ENCODE measurements at places on chromosomes 6 and 20.

GRCh38 chr6:122289762-122290539, 109.5 kb upstream of the HSF2 start:
- no peak for DNase-seq

GRCh38 chr20:52904837-52905236, 67.3 kb upstream of the TSHZ2 start:
- DNase-seq: no peak

- DNase-seq: no peak
Observed at GRCh38 chr6:39344821-39345280, 22.3 kb upstream of the KCNK16 start.

DNA sequence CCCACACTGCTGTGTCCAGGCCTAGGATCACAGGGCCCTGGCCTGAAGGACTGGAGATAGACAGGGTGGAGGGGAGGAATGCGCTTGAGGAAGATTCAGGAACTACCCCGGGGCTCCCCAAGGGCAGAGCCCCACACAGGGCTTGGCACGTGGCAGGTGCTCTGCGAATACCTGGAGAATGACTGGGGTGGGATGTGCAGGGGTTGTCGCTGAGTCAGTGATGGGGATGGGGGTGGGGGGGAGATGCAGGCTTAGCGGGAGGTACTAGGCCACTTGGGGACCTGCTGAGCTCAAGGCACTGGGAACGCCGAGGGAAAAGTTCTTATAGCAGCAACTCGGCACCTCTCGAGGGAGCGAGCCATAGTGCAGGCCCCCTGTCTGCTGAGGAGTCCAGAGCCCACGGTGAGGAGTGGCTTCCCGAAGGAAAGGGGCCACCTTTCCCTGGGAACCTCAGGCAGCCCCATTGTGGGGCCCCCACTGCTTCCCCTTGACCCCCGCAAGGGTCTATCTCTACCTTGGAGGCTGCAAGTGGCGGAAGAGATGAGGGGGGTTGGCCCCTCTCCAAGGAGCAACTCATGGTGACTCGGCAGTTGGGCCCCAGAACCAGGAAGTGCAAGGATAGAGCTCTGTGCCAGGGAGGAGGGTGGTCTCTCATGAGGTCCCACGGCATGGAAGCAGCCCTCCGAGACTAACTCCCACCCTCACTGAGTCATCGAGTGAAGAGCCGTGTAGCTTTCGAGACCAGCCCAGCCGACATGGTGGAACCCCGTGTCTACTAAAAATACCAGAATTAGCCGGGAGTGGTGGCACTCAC, 33.1 kb downstream of the SRC start:
- DNase-seq: no peak

DNA sequence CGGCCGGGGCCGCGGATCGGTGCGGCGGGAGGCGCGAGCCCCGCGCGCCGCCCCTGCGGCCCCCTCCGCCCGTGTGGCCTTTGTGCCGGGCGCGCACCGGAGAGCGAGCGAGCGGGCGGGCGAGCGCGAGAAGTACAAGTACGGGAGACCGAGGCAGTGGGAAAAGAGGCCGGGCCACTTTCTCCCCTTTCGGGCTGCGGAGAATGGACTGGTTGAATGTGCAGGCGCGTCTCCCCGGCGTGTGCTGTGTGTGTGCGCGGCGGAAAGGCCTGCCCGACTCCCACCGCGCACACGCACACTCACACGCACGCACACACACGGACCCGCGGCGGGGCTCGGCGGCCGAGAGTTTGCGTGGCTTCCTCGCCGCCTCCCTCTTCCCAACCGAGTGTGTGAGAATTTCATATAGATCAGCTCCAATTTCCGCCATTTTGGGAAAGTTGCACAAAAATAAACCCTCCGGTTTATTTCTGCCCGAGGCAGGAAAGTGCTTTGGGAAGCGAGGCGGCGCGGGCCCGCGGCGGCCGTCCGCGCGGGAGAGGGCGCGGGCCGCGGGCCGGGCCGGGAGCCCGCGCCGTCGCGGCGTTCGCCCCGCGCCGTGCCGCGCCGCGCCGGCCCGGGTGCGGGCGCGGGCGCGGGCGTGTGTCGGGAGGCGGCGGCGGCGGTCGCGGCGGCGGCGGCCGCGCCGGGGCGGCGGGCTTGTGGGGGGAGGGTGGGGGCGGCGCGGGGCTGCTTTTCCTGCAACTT, 1.1 kb downstream of the L3MBTL3 start:
- DNase-seq: peak; percentile 12

GRCh38 chr6:106069478-106069877, 16.7 kb upstream of the PRDM1 start:
- no peak for DNase-seq

- no peak for DNase-seq
Observed at GRCh38 chr6:129844118-129844891, 16.8 kb downstream of the TMEM244 start.

DNA sequence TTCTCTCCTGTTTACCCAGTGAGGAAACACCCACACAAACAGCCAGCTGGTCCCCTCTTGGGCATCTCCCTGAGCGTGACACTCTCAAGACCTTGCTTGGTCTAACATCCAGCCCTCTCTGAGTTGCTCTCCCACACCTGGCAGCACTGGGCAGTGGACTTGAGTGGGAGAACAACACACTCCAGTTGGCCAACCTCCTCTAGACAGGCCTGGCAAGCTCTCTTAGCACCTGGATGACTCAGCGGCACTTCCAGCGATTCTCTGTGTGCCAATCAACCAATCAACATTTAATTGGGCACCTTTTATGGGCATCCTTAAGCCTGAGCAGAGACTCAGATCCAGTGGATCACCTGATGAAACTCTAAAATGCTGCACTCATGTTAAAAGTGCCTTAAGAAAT, 76.6 kb upstream of the QKI start:
- DNase-seq: no peak

GRCh38 chr20:21562656-21563055, 48.8 kb upstream of the NKX2-2 start:
- no peak for DNase-seq

GRCh38 chr20:57667924-57668782, 41.7 kb downstream of the PMEPA1 start:
- DNase-seq: no peak

DNA sequence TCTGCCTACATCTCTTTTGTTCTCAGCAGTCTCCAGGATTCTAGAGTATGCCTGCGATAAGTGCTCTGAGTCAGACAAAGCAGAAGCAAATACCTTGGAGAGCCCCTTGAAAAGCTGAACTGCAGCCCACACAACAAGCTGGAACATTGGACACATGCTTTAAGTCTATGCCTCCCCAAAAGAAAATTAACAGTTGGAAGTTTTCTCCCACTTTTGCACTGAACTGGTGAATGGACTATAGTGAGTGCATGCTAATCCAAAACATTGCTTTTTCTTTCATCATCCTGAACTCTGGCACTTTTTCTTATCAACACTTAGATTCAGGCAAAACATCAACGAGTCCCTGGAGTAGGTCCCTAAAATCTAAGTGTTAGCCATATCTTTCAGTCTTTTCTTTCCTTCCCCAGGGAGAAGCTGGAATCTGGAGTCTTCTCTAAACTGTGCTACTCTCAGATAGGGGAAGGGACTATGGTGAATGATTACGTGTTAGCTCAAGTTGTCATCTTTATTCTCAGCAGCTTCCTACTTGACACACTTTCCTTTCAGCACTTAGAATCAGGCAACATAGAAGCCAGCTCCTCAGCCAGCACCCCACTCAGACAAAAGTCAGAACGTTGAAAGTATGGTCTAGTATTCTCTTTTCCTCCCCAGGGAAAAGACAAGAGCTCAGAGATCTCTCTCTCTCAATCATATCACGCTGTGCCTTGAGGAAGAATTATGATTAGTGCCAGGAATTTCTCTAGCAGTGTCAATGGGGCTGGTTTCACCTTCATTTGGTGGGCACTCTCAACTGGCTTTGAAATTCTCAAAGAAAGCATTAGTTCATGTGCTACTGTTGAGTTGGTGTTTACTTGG, 811.0 kb upstream of the GJE1 start:
- no peak for DNase-seq

DNA sequence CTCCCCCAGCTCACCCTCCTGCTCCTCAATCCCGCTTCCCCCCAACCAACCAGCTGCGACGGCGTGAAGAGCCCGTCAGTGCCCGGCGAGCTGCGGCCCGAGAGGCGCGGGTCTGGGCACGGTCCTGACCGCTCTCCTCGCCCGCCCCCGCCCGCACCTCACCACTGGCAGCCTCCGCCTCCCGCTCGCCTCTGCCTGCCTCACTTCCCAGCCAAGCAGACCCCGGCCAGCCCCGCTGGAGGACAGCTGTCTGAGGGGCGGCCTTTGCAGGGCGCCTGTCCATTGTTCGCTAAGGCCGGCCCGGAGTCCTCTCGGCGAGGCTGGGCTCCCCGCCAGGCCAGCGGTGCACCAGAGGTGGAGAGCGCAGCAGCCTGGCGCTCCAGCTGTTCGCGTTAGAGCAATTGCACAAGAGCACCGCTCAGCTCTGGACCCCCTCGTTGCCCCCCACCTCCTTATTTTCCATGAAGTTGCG, 1.3 kb downstream of the SOBP start:
- no peak for DNase-seq

DNA sequence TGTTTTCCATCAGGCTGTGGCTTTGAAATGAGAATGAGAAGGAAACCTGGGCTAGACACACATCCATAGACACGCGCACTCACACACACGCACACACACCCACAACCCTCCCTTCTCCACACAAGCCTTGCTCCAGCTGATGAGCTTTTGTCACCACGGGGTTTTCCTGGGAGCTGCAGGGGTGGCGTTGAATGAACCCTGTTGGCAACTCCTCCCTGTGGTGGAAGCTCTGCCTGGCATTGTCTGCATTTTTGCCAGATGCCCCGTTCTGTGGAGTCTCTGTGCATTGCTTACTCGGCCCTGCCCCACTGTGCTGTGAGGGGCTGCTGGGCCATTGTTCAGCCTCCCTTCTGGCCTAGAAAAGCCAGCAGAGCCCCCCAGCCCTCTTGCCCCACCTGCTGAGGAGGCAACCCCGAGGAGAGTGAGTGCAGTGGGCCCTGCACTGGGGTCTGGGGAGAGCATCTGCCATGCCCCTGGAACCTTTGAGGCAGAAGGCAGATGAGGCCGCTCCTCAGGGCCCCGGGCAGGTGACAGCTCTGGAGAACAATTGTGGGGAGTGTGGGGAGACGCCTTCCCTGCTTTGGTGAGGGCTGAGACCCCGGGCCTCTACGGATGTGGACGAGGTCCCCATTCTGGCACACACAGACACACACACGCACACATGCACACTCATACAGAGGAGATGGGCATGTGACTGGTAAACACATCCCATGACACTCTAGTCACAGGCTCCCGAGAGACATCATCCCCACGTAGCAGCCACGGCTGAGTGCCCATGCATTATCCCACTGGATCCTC, 9.9 kb downstream of the ADIG start:
- no peak for DNase-seq

- no peak for DNase-seq
Observed at GRCh38 chr20:40205971-40206370, 483.1 kb downstream of the MAFB start.

GRCh38 chr20:48760403-48760983, 67.3 kb downstream of the PREX1 start:
- DNase-seq: peak; percentile 82

- no peak for DNase-seq
Observed at GRCh38 chr20:12358006-12358654, 440.4 kb downstream of the BTBD3 start.

GRCh38 chr6:47135772-47136171, 93.6 kb upstream of the ADGRF1 start:
- no peak for DNase-seq

GRCh38 chr6:121627761-121628160, 192.3 kb downstream of the GJA1 start:
- no peak for DNase-seq

DNA sequence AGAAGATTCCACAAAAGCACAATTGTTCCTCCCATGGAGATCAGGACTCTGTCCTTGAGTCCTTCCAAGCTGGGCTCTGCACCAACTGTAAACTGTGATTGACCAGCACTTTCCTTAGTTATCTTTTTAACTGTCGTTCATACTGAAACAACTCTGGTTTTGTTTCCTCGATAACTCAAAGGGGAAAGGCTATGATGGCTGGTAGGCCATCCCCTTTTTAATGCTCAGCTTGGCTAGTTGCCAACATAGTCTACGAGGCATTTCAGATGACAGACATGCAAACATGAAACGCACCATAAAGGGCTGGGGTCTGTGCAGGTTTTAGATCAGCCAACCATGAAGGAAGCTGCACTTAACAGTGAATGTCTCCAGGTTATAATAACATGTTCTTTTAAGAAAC, 497.1 kb upstream of the ARID1B start:
- DNase-seq: no peak

DNA sequence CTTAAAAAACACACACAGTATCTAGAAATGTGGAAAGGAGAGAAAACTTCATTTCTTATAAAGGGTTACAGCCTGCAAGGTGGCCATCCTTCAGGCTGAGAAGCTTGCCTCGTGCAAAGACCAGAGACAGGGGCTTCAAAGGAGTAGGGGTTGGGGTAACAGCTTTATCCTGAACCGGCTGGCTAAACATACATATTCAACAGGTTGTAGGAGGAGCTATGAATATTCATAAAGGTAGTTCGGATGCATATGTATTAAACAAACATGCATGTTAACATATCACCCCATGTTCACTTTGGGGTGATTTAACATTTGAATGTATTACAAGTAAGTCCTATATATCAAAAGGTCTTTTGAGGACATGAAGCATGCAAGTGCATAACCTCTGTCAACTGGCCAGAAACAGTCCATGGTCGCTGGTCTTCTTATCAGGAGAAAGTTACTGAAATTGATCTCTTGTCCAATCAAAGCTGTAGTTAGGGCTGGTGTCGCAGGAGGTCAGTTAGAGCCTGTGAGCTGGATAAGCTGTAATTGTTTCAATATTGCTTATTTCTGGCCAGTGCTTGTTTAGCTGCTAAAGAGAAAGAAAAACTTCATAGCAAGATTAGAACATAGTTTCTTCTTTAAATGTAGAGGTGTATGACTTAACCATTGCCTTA, 2.3 kb upstream of the STMND1 start:
- no peak for DNase-seq

DNA sequence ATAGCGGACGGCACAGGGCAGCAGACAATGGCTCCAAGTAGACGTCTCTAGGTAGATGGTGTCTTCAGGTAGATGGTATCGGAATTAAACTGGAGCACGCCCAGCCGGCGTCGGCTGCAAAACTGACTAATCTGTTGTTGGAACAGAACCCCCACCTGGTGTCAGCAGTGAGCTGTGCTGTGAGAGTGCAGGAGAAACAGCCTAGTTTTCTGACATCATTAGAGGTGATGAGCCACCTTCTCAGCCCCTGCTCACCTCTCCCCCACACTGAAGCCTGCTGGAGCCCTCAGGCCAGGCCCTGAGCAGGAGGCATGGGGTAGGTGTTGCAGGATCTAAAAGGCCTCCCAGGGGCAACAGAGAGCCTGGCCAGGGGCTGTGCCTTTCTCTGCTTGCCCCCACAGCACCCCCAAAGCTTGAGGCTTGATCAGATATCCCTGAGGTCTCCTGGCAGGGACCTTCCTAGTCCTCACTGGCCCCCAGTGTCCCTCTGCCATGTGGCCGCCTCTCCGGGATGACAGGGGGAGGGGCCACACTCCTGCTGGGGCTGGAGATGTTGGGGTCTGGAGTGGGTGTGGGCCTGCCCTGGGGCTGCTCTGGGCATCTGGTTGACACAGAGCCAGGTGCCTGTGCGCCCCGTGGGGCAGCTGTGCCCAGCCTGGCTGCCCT, 6.9 kb upstream of the HELZ2 start:
- DNase-seq: peak; percentile 45

Measured in T-helper 22 cell (primary cell).